ENCODE measurements at places on chromosomes 6 and 20.

GRCh38 chr6:111076024-111076695 lies 11.1 kb upstream of the SLC16A10 start:
- peak; percentile 22 for DNase-seq

GRCh38 chr6:87968435-87969278 lies 79.0 kb upstream of the SPACA1 start:
- peak; percentile 6 for DNase-seq

DNA sequence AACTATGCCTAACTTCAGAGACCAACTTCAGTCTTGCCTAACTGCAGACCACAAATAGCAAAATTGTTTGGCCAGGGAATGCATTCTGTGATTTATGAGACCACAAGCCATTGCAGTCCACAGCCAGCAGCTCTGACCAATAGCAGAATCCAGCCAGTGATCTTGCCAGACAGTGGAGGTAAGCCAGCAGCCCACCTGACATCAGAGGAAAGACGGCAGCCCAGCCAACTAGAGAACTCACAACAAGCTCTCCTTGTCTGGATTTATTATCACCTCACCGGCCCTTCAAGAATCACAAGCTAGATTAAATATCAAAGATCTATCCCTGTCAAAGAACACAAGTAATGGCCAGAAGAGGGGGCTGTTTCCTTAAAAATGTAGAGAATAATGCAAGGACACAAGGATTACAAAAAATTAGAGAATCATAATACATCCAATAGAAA lies 66.5 kb upstream of the SLC35F1 start:
- DNase-seq = peak; percentile 74

GRCh38 chr6:125949069-125949468 lies 7.5 kb upstream of the HINT3 start:
- DNase-seq = no peak

DNA sequence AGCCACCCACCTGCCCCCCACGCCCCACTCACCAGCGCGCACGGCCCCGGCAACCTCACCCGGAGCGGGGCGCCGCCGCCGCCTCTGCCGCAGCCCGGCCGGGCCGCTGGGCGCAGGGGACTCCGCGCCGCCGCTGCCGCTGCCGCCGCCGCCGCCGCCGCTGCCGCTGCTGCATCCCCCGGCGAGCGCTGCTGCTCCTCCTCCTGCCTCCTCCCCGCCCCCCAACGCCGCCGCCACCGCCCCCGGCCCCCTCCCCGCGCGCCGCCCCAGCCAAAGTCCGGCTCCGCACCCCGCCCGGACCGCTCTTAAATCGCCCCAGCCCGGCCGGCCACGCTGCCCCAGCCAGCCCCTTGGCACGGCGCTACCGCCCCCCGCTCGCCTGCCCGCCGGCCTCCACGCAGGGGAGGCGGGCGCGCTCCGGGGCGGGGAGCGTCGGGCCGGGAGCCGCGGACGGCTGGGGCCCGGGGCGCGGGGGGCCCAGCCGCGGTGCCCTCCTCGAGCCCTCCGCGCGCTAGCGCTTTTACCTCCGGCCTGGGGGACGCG lies at the start of gene SULF2:
TSS of gene SULF2 (minus strand) at position 171 of the 543 bp plus-strand sequence. CDS start 28,118 bp downstream, outside the sequence.
- DNase-seq = peak; percentile 52

DNA sequence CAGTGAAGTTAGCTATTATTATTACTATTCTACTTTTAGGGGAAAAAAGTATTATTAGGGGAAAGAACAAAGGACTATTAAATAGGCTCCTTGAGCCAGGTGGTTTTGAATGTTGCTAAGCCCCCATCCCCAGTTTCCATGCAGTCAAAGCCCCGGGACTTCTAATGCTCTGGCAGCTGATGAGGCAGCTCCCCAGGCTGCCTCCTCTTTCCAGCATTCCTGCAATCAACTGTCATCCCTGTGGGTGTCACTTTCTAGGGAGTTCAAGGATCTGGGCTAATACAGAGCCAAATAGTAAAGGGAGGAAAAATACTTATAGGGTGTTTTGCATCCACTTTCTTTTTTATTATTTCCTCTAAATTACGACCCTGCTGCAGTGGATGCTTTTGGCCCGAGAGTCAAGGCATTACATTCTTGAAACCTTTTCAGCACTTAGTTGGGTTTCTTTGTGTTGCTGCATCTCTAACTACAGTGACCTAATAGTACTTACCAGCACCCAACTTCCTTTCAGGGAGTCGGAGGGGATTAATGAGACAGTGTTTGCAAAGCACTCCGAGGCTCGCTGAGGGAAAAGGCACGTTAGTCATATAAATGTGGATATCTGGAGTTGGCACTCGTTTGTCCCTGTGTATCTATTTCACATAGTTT lies 303.9 kb upstream of the MAP3K7 start:
- DNase-seq = peak; percentile 9

- peak; percentile 74 for DNase-seq
Measured at GRCh38 chr6:137853569-137854213, 13.4 kb upstream of the TNFAIP3 start.

GRCh38 chr20:24977797-24978196 lies 14.8 kb downstream of the APMAP start:
- no peak for DNase-seq

DNA sequence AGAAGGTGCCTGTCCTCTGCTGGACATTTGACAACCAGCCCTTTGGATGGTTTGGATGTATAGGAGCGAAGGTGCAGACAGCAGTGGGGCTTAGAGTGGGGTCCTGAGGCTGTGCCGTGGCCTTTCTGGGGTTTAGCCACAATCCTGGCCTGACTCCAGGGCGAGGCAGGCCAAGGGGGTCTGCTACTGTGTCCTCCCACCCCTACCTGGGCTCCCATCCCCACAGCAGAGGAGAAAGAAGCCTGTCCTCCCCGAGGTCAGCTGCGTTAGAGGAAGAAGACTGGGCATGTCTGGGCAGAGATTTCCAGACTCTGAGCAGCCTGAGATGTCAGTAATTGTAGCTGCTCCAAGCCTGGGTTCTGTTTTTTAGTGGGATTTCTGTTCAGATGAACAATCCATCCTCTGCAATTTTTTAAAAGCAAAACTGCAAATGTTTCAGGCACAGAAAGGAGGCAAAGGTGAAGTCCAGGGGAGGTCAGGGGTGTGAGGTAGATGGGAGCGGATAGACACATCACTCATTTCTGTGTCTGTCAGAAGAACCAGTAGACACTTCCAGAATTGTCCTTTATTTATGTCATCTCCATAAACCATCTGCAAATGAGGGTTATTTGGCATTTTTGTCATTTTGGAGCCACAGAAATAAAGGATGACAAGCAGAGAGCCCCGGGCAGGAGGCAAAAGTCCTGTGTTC lies 1.3 kb upstream of the CDKN1A start:
- no peak for DNase-seq

- no peak for DNase-seq
Measured at GRCh38 chr6:85135376-85136094, 314.3 kb upstream of the NT5E start.

DNA sequence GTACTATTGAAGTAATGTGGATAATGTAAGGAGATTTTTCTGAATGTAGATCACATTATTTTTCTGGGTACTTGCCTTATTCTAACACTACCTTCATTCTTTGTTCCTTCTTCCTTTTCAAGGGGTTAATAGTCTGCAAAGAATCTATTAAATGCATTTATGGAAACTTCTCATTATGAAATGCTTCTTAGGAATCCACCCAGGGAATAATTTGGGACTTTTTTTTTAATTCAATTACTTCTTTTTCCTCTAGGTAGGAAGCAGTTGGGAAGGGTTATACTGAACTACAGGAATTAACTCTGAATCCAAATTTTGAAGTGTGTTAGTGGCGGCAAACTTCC lies 173.1 kb downstream of the FOXA2 start:
- no peak for DNase-seq

GRCh38 chr20:41344477-41344876 lies 3.9 kb downstream of the LPIN3 start:
- DNase-seq = no peak

DNA sequence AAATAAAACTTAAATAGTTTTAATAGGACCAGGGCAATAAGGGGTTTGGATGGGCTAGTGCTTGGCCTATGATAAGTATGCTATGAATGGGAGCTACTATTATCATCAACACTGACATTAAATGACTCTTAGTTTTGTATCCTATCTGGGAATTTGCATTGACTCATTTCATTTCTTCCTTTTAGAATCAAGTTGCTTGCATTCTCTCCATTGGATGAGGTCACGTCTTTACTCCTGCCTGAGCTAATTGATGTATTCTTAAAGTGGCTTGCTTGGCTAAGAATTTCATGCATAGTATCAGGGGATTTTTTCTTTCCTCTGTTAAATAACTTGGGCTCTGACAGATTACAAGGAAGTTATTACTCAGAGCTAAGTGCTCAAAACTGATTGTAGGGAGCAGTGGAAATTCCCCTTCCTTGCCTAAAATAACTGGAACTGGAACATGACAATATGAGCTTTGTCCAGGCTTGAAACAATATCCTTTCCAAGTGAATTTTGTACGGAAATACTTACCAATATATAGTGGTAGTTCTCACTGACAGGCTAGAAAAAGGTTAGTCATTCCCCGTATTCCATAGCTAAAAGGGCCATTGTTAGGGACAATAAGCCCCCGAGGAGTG lies 169.9 kb downstream of the BCAS1 start:
- DNase-seq = peak; percentile 59

GRCh38 chr6:142429195-142429594 lies 127.4 kb downstream of the ADGRG6 start:
- DNase-seq = no peak
